ENCODE measurements at places on chromosomes 1 and 21.

DNA sequence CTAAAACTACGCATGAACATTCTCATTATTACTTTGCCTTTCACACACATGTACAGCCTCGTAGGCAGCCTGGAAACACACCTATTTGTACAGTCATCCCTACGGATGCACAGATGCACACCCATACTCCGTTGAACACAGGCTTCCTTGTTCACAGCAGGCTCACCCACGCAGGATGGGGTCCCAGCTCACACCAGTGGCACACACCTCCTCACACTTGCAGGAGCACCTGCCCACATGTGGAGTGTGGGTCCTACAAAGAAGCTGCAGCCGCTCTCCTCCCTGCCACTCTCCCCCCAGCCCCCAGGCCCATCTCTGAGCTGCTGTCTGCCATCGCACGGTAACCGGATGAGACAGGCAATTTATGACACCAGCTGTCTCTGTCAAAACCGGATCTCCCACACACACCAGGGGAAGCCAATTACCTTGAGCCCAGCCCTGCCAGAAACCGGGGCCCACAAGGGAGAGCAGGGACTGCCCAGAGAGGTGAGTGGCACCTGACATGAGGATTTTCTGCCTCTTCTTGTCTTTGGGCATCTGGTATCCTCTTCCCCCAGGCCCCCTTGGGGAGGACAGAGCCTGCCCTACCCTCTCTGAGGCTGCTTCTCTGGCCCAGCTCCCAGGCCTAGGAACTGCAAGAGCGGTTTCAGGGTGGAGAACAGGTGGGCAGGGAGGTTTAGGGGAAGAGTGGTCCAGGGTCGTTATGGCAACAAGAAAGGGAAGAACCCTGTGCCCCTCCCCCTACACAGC, 175.4 kb downstream of the IGSF21 start:
- no peak for DNase-seq

DNA sequence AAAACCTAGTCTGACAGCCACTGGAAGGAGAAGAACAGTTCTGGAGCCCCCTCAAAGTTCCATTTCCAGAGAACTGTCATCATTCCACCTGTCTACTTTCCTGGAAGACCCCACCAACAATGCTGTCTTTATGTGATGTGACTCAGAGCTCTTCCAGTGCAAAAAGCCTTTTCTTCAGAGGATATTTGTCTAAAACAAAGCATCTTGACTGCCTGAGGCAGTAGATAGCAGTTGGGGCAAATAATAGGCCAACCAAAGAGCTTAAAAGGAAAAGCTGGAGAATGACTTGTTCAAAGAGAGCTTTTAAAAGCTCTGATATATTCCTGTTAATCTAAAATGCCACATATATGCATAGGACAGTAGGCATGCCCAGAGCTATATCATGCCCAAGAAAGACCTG, 62.6 kb downstream of the MIS18A start:
- no peak for DNase-seq

DNA sequence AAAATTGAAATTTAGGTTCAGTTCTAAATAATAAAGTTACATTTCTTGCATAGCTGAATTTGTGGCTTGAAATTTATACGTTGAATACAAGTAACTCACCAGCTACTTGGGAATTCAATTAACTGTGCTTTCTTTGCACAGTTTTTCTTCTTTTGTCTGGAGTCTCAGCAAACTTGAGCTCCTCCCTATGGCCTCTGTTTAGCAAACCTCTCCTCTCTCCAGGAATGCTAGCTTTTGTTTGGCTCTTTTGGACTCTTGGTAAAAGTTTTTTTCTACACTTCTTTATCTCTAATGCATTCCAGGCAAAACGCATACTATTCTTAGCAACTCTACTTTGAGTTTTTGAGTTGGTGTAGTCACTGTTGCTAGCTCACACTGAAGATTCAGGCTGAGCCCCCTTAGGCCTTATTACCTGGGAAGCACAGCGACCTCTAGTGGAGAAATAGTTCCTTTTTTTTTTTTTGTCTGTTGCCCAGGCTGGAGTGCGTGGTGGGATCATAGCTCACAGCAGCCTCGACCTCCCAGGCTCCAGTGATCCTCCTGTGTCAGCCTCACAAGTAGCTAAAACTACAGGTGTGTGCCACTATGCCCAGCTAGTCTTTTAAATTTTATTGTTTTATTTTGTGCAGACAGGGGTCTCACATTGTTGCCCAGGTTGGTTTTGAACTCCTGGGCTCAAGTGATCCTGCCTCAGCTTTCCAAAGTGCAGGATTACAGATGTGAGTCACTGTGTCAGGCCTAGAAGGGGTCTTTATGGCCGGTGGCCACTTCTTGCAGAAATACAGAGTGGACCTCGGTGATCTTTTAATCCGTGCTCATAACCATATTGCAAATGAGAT, 61.7 kb downstream of the CASQ2 start:
- no peak for DNase-seq

DNA sequence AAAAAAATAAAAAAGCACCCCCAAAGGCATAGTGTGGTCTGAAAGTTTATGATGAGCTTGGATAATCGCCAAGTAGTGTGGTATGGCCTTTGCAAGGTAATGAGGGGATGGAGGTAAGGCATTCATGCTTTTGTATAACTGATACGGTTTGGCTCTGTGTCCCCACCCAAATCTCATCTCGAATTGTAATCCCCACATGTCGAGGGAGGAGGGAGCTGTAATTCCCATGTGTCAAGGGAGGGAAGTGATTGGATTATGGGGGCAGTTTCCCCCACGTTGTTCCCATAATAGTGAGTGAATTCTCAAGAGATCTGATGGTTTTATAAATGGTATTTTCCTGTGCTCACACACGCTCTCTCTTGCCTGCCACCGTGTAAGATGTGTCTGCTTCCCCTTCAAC, 215.5 kb downstream of the NFIA start:
- DNase-seq, result no peak

GRCh38 chr1:40563266-40563665, 31.8 kb downstream of the ZNF684 start:
- no peak for DNase-seq

DNA sequence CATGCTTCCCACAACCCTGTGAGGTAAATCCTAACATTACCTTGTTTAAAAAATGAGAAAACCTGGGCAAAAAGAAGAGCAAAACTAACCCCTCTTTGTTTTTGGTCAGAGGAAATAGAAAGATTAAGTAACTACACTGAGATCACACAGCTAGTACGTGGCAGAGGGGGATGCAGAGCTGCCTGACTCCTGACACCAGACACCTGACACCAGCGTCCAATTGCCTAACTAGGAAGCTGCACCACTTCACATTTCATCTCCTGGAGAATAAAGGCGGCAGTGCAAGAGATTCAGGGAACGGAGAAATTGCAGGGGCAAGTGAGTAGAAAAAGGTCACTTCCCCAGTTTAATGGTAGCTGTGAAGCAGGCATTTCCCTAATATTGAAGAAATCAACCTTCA, 229.3 kb upstream of the PTBP2 start:
- DNase-seq, result no peak

GRCh38 chr1:22915816-22916470, 56.7 kb downstream of the LACTBL1 start:
- no peak for DNase-seq

GRCh38 chr1:100353071-100353801, 930 bp downstream of the CDC14A start:
- DNase-seq, result peak; percentile 48

- no peak for DNase-seq
Observed at GRCh38 chr1:14897080-14897449, 256.5 kb upstream of the TMEM51 start.

- peak; percentile 56 for DNase-seq
Observed at GRCh38 chr1:41650028-41650880, 165.8 kb upstream of the EDN2 start.

GRCh38 chr1:157798211-157798610, 21.3 kb upstream of the FCRL2 start:
- DNase-seq, result no peak

DNA sequence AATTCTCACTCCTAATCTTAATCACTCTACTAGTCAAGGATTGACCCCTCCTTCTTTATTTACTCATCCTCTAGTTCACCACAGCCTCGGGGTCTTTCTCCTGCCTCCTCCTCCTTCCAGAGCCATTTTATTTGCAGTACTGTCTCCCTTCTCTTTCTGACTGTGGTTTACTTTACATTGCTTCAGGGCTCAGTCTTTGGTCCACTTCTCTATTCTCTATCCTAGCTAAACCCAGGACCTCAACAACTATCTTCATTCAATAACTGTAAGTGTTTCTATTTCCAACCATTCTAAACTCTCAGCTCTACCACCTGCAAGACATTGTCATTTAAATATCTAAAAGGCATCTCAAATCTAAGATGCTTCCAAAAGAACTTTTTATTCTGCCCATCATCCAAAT, 493.8 kb downstream of the TTLL7 start:
- DNase-seq, result no peak

DNA sequence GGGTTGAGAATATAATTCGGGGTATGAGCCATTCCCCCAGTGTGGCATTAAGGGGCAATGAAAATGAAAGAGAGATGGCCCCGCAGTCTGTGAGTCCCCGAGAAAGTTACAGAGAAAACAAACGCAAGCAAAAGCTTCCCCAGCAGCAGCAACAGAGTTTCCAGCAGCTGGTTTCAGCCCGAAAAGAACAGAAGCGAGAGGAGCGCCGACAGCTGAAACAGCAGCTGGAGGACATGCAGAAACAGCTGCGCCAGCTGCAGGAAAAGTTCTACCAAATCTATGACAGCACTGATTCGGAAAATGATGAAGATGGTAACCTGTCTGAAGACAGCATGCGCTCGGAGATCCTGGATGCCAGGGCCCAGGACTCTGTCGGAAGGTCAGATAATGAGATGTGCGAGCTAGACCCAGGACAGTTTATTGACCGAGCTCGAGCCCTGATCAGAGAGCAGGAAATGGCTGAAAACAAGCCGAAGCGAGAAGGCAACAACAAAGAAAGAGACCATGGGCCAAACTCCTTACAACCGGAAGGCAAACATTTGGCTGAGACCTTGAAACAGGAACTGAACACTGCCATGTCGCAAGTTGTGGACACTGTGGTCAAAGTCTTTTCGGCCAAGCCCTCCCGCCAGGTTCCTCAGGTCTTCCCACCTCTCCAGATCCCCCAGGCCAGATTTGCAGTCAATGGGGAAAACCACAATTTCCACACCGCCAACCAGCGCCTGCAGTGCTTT, 9.4 kb downstream of the PROX1 start:
- DNase-seq, result no peak

DNA sequence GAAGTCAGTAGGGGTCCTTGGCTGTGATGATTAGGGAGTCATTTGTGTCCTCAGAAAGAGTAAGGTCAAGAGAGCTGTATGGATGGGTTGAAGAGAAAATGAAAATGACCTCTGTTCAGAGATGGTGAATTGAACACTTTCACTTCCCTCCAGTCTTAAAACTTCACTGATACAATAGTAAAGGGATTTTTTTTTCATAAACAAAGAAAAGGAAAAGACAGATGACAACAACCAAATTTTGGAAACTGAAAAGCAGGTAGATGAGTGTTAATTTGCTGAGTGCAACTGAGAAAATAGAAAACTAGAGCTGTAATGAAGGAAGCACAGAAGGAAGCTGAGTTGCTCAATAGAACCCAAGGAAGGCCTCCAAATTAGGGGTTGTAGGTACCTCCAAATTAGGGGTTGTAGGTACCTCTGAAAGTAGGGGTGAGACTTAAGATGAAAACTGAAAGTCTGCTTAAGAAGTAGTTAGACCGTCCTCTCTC, 14.8 kb upstream of the S1PR1 start:
- DNase-seq, result no peak

DNA sequence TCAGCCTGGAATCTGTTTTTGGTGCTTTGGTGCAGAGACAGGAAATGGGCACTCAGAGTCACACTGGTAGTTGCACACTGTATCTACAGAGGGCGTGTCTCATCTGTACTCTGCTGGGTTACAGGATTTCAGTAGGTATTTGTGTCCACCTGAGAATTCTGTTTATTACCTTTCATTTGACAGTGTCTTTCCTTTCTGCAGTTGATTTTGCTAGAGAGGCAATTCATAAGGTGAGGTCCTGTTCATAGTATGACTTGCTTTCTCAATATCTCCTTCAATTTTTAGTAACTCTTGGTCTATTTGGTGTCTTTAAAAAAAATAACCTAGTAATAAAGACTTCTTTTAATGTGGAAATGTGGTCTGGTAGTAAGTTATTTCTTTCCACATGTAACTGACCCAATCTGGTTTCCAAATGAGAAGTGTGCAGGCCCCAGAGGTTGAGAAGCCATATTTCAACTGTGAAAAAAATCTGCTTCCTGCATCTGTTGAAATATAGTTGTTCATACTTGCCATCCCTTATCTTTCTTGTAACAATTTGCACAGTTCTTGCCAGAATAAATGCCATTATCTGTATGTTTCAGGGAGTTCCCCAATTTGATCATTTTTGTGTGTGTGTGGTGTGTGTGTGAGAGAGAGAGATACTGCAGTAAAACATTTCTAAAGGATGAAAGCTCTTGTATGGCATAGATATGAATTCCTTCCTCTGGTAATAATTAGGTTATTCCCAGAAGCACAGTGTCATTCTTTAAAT, 78.4 kb upstream of the DNAJC6 start:
- DNase-seq, result no peak

DNA sequence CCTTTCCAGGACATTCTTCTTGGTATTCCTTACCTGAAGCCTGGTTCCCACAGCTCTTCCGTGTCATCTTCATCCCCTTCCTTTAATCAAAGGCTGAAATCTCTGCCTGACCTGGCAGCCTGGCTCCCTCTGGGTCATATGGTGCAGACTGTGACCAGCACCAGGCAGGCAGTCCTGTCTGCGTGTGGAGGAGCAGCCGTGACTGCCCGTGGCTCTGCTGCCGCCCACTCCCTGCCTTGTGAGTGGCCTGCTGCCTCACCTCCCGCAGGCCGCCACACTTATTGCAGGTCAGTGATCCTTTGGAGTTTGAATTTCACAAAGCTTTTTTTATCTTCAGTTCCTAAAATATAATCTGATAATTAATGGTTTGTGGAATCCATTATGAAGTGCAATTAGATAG, 36.2 kb upstream of the EPHA8 start:
- no peak for DNase-seq

- no peak for DNase-seq
Observed at GRCh38 chr1:181080556-181080955, 7.9 kb upstream of the IER5 start.

DNA sequence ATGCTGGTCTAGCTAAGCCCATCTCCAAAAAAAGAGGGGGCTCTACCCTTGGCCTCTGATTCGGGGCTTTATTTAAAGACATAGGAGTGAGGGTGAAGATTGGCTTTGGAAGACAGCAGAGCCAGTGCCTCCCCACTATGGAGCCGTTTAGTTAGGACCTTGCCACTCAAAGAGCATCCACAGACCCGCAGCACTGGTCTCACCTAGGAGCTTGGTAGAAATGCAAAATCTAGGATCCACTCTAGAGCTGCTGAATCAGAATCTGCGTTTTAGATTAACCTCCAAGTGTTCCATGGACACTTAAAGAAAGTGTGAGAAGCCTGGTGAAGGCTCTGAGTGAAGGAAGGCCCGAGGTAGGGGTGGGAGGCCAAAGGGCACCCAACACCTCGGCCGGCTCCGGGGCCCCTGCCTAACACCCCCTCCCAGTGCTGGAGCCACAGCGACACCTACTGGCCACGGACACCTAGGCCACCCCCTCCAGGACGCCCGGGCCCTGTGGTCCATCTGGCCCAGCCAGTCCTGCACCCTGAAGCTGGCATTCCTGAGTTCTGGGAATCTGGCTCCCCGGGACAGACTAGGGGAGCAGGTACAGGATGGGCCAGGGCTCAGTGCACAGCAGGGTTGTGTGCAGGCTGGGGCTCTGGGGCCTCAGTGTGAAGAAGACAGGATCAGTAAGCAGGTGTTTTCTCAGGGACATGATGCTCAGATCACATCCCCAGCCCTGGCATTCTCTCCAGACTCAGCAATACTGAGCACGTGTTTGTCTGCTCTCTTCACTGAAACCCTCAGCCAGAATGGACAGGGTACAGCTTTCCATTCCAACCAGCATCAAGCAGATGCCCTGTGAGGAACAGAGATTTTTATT, 79.2 kb downstream of the TMEM53 start:
- DNase-seq, result peak; percentile 71

- no peak for DNase-seq
Observed at GRCh38 chr1:91651661-91652071, 151.0 kb downstream of the CDC7 start.

Data from CD8-positive, alpha-beta T cell (primary cell).